Diencephalon (tissue), 1 donor: ENCODE measurements at places on chromosomes 7 and 10. TPM values are rescaled to one million over a fixed set of nuclear protein-coding genes. Genes with fewer than 3 reads are reported as not detected.

FRG2B gene
- total RNA-seq: not detected

KCND2 gene
- 137 TPM for total RNA-seq

ZNF487 gene
- 24.2 TPM for total RNA-seq

ANKRD61 gene
- total RNA-seq: 0.46 TPM

LRIT1 gene
- not detected for total RNA-seq

AOAH gene
- total RNA-seq: 5.3 TPM

ATOH7 gene
- 0.69 TPM for total RNA-seq

MMD2 gene
- 8.5 TPM for total RNA-seq

UPK3BL1 gene
- 28.8 TPM for total RNA-seq

TWIST1 gene
- 1.6 TPM for total RNA-seq
